KG1 (cell line): ENCODE measurements at places on chromosomes 12 and 14.

DNA sequence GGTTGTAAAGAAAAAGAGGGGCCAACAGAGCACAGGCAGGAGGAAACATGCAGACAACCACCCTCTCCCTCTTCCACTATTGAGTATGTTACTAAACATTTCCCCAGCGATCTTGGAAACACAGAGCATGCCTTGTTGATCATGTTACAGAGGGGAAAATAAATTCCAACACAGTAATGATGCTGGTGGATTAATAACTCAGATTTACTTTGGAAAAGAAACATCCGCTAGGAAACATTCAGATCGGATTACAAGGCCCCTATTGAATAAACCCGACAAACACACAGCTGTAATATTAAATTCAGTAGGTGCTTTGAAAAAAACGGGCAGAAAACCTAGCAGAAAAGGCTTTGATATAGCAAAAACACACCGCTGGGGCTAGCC is 5.4 kb downstream of the BMP4 start:
- no peak for DNase-seq

- DNase-seq: no peak
These were observed 74.4 kb upstream of the ANO4 start for GRCh38 chr12:100720016-100720654.

DNA sequence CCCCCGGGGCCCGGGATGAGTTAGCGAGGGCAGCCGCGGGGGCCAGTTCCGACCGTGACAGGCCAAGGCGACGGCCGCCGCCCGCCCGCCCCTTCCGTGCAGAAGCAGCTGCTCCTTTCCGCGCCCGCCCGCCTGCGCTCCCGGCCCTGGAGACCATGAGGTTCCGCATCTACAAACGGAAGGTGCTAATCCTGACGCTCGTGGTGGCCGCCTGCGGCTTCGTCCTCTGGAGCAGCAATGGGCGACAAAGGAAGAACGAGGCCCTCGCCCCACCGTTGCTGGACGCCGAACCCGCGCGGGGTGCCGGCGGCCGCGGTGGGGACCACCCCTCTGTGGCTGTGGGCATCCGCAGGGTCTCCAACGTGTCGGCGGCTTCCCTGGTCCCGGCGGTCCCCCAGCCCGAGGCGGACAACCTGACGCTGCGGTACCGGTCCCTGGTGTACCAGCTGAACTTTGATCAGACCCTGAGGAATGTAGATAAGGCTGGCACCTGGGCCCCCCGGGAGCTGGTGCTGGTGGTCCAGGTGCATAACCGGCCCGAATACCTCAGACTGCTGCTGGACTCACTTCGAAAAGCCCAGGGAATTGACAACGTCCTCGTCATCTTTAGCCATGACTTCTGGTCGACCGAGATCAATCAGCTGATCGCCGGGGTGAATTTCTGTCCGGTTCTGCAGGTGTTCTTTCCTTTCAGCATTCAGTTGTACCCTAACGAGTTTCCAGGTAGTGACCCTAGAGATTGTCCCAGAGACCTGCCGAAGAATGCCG is 699 bp downstream of the MGAT2 start:
- DNase-seq: peak; percentile 45

GRCh38 chr12:27696293-27696652 is at the start of gene REP15:
REP15 (plus strand) TSS chr12:27696447; CDS start chr12:27696563, 116 bp downstream.
- no peak for DNase-seq

DNA sequence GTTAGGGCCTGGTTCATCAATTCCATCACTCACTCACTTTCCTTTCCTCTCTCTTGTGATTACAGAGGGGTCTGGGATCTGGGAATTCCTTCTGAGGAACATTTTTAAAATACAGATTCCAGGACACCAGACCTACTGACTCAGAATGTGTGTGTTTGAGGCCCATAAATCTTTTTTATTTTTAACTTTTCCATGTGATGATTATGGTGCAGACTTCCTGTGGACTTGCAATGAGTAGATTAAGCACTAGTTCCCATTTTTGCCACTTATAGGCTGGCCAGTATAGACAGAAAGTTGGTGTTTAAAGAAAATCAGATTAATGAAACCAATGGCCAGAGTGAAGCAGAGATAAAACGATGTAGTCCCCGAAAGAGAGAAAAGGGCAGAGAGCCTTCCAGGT is 28.1 kb downstream of the SLC41A2 start:
- no peak for DNase-seq
